ENCODE measurements at places on chromosomes 12 and 14. TPM values are rescaled to one million over a fixed set of nuclear protein-coding genes. Genes with fewer than 3 reads are reported as not detected.

DNA sequence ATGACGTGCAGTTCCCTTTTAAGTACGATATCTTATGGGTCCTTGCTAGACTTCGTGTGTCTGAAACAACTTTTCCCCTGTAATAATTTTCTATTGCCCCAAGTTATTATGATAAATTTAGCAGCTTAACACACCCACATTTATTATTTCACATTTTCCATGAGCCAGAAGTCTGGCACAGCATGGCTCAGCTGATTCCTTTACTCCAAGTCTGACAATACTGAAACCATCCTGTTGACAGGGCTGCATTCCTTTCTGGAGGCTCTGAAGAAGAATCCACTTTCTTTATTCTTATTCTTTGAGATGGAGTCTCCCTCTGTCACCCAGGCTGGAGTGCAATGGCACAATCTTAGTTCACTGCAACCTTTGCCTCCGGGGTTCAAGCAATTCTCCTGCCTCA, 80.9 kb downstream of the DENND5B start:
- DNase-seq = no peak

MMP19 gene
- polyA plus RNA-seq = 0.99 TPM

- DNase-seq = no peak
Observed at GRCh38 chr14:26963711-26964110, 365.9 kb upstream of the NOVA1 start.

DNA sequence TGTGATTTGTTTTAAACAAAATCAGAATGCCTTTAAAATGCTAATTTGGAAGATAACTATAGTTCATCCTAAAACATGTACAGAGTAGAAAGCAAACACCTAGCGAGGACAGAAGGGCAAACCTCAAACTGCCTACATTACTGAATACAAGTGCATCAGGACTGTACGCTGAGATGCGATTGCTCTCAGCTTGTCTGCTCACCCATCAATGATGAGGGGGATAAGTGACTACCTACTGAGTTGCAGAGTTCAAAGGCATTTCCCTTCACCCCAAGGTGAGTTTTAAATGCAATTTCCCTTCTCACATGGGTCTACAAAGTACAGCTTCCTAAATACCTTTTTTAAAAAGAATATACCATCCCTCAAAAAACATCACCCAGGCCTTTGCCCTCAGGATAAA, 52.9 kb downstream of the PHLDA1 start:
- DNase-seq = no peak
